ENCODE measurements at places on chromosomes 16 and 17.
A peak's percentile ranks its signal among the peaks of the same experiment; 100 is the strongest.

DNA sequence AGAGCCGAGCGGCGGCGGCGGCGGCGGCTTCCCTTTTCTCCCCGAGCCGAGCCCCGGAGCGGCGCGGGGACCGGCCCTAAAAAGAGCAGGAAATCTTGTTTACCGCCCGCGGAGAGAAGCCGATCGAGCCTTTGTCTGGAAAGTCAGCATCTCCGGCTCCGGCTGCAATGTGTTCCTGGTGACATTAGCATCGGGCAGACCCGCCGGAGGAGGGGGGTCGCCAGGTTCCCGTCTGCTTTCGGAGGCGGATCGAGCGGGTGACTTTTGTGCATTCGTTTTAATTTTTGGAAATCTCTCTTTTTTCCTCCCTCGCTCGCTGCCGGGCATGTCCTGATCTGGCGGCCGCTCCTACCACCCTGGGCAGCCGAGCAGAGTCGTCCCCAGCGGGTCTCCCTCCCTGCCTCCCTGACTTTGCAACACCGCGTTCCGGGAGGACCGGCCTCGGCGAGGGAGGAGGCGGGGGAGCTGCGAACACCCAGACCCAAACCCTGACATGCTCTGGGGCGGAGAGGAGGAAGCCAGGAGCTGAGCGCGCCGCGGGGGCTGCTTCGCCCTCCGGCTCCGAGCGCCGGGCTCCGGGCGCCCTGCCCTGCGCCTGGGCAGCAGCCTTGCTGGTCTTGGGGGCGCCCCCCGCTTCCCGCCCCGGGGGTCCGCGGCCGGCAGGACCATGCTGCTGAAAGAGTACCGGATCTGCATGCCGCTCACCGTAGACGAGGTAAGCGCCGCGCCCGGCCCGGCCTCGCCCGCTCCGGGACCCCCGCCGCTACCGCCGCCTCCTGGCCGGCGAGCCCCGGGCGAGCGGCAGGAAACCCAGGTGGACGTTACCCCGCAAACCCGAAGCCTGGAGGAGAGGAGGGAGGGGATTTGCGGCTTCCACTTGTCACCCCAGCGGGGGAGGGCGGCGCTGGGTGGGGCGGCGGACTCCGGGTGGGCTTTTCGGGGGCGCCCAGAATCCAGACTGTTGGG is 690 bp downstream of the PITPNC1 start:
- no peak for DNase-seq

DNA sequence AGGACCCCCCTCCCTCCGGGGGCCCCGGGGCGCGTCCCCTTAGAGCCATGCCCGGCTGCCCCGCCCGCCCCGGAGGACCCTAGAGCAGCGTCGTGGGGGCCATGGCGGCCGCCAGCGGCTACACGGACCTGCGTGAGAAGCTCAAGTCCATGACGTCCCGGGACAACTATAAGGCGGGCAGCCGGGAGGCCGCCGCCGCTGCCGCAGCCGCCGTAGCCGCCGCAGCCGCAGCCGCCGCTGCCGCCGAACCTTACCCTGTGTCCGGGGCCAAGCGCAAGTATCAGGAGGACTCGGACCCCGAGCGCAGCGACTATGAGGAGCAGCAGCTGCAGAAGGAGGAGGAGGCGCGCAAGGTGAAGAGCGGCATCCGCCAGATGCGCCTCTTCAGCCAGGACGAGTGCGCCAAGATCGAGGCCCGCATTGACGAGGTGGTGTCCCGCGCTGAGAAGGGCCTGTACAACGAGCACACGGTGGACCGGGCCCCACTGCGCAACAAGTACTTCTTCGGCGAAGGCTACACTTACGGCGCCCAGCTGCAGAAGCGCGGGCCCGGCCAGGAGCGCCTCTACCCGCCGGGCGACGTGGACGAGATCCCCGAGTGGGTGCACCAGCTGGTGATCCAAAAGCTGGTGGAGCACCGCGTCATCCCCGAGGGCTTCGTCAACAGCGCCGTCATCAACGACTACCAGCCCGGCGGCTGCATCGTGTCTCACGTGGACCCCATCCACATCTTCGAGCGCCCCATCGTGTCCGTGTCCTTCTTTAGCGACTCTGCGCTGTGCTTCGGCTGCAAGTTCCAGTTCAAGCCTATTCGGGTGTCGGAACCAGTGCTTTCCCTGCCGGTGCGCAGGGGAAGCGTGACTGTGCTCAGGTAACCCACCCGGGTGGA is 759 bp downstream of the ALKBH5 start:
- DNase-seq = peak; percentile 43

DNA sequence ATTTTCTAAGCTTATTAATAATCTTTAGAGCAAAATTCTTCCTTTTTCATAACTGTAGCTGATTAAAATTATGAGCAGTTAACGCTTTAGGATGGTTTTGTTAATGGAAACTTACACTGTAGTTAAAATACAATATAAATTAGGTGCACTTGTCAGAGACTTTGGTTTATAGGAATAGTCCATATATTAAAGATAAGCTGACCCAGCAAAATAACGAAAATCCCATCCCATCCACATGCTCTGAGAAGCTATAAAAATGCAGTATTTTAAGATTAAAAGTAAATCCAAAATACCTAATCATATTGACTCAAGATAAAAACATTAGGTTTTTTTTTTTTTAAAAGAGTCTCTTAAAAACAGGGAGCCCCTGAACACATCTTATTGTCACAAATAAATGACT is 38.0 kb downstream of the CEP95 start:
- no peak for DNase-seq

DNA sequence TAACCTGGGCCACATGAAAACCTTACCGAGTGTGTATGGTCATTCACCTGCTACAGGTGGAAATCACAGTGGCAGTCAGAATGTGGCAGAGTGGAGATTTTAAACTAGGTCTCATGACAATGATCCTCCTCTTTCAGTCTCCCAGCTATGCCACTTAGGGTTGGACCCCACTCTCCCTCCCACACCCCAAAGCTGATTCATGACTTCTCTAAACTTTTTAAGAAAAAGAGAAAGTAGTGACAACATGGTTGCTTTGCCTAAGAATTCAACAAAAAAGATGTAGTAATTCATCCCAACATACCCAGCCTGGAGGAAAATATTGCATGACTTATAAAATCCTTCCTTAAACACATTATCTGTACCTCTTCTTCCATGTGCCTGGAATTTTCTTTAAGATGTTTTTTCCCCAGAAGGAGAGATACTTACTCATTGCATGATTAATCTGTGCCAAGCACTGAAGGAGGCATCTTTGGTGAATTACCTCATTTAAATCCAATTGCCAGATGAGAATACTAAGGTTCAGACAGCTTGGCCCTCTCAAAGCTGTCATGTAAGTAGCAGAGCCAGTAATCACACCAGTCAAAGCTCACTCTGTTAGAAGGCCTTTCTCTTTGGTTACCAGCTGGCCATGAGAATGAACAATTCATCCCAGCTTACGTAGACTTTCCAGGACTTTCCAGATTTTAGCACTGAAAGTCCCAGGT is 119.9 kb downstream of the COPRS start:
- DNase-seq = no peak

DNA sequence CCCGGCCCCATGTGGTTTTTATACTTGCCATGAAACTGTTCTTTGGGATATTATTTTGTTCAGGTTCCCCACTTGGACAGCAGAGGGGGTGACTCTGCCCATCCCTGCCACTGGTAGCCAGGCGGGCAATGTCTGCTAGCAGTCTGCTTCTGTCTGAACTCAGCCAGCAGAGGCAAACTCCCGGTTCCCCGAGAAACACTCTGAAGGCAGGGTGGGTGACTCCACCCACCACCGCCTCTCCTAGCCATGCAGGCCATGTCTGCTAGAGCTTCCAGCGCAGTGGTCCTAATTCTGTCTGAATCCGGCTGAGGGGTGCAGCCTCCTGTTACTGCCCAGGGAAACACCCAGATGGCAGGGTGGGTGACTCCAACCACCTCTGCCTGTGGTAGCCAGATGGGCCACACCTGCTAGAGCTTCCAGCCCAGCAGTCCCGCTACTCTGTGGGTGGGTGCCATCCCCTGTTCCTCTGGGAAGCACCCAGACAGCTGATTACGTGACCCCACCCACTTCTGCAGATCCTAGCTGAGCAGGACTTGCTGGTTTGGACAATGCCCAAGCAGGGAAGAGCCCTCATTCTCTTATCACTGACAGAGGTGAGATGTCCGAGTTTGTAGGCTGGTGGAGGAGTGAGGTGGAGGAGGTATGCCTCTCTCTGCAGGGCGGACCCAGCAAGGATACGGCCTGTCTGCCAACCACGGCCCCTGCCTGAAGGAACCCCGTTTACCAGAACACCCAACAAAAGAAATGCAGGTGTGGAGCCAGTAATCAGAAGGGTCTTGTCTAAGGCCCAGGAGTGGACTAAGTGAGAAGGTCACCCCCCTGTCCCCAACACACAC is 22.4 kb downstream of the NLRP1 start:
- DNase-seq = no peak

DNA sequence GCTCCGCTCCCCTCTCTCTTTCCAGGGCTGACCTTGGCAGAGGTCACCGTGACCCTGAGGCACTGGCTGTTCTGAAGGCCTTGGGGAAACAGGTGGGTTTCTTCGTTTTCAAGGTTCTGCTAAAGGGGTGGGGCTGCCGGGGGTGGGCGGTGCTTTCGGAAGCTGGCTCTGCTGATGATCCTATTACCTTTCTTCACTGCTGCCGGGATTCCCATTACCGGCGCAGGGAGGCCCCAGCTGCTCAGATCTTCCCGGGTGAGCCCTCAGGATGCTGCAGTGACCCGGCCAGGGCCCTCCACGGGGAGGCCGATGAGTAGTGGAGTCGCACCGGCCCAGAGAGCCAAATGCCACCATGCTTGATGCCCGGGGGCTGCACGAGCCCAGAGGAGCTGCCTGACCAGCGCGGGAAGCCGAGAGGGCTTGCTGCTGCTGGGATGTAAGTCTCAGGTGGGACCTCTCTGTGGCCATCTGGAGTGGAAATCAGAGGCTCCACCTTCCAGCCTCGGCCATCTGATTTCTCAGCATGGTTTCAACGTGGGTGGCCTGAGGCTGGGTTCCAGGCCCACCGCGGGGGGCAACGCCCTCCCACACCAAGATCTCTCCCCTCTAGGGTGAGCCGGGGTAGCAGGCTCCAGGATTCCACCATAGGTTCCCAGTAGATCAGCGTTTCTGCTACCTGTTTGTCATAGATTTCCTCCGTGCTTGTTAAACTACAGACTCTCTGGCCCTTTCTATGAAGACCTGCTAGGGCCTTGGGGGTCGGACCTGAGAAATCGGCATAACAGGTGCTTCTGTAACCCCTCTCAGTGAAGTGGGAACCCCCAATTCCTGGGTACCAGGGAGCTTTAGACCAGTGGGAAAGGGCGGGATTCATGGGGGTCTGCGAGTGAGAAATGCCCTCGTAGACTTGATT is 21.6 kb upstream of the ADCY7 start:
- DNase-seq = no peak

- no peak for DNase-seq
Observed at GRCh38 chr17:50890675-50891516, 24.7 kb upstream of the TOB1 start.

GRCh38 chr16:55701442-55702319 is 45.9 kb downstream of the SLC6A2 start:
- DNase-seq = no peak

DNA sequence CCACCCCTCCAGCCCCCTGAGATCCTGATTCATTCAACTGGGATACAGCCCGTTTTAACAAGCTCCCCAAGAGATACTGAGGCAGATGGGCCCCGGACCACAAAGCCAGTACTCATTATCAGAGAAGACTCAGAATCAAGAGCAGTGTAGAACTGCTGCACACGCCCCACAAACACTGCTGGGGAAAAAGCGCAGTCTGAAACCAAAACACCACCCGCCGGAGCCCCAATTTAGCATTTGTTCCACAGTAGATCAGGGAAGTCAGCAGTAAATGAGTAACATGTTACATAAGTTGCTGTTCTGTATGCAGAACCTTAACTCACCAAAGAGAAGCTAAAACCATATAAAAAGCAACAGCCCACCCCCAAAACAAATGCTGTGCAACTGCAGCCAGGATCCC is 123.6 kb downstream of the CDYL2 start:
- DNase-seq = no peak

DNA sequence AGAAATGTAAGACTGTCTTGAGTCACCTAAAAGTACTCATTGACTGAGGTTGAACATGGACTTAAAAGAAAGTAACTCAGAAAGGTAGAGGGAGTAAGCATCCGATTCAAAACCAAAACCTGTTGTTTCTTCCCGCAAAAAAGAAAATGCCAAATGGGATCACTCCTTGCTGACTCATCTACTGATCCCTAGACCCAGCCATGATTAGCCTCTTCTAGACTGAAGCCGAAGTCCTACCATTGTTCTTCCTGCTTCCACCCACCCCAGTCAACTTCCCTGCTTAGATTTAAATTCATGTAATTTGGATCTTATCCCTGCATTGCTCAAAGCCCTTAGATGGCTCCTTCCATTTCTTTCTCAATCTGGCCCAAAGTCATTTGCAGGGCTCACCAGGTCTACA is 760.5 kb upstream of the SOX9 start:
- DNase-seq = no peak

DNA sequence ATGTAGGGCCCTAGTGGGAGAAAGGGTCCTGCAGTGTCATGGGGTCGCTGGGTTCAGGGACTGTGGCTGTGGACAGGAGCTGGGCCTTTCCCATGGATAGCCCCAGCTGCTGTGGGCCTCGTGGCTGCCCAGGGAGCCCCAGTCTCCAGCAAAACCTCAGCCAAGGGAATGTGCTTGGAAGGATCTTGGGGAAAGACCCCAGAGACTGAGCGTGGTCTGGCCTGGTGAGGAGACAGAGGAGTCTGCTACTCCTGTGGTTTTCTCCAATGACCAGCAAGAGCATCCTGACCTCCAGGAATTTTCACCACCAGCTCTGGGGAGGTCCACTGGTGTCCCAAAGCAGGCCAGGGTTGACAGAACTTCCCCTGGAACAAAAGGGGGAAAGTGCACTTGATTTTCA is 42.3 kb downstream of the RNF112 start:
- no peak for DNase-seq

DNA sequence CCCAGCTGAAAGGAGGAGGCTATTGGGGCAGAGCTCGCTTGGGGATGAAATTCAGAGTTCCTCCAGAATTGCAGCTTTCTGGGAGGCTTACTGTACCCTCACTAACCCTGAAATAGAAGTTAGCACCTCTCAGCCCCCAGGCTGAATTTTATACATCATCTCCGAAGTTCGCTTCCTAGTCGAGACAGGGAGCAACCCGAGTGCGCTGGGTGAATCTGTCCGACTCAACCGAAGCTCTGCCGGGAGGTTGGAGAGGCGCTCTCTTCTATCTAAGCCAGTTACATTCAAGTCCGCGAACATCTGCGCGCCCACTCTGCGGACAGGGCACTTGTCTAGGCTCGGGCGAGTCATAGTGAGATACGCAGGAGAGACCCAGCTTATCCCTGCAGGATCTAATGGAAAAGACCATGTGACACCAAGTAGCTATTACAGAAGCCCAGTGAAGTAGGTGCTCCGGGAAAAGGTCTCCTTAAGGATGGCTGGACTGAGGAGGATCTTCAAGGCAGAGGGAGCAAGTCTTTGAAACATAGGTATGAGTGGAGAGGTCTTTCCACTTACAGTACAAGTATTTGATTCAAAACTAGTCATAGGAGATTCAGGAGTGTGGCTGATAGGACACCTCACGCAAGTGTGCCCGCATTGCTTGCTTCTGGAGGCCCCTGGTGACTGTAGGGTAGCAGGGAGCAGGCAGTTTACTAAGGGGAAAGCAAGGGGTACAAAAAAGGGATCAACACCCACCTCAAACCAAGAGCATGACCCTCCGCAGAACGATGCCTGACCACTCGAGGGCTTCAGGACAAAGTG is 646 bp upstream of the HES7 start:
- DNase-seq = no peak

- DNase-seq = no peak
Observed at GRCh38 chr17:55210292-55210691, 54.5 kb upstream of the HLF start.

- DNase-seq = no peak
Observed at GRCh38 chr16:47004652-47005051, 31.2 kb upstream of the DNAJA2 start.

Measured in activated CD8-positive, alpha-beta memory T cell treated with anti-CD3 and anti-CD28 coated beads for 1 hour (primary cell).